Skin of body (tissue), 3 donors: ENCODE measurements at places on chromosomes 6 and 20.

DNA sequence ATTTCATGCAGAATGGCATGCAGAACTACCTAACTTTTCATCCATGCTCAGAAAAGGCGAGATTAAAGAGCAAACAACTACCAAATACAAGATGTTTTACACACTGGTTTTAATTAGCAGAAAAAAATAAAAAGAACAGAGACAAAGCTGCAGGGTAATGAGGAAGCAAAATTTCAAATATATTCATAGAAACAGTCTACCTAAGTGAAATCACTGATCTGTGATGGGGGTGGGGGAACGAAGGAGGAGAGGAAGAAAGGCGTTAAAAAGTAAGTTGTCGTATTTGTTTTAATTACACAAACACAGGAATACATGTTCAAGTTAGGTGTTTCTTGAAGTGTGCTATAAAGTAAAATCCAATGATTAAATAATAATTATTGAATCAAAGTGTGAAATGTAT is 42.1 kb downstream of the MAP3K7 start:
- DNase-seq: no peak

- DNase-seq: no peak
Observed at GRCh38 chr6:159582736-159583135, 110.3 kb downstream of the SOD2 start.

GRCh38 chr20:6075428-6076219 is 21.8 kb upstream of the LRRN4 start:
- DNase-seq: peak; percentile 3

DNA sequence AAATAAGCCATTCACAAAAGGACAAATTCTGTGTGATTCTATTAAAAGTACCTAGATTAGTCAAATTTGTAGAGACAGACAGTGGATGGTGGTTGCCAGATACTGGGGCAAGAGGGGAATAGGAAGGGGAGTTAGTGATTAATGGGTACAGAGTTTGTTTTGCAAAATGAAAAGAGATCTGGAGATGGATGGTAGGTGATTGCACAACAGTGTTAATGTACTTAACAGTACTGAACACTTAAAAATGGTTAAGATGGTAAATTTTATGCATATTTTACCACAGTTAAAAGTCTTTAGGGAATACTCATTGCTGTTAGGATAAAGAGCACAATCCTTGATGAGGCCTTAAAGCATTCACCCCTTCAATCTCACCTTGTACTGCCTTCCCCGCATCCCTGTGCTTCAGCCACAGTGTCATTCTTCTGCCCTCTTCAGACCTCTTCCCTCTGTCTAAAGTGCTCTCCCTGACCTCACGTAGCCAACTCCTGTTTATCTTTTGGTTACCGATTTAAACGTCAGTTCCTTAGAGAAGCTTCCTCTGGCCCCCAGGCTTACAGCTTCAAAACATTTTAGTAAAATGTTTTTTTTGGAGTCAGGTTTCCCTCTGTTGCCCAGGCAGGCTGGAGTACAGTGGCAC is 11.8 kb downstream of the PSMF1 start:
- DNase-seq: no peak

DNA sequence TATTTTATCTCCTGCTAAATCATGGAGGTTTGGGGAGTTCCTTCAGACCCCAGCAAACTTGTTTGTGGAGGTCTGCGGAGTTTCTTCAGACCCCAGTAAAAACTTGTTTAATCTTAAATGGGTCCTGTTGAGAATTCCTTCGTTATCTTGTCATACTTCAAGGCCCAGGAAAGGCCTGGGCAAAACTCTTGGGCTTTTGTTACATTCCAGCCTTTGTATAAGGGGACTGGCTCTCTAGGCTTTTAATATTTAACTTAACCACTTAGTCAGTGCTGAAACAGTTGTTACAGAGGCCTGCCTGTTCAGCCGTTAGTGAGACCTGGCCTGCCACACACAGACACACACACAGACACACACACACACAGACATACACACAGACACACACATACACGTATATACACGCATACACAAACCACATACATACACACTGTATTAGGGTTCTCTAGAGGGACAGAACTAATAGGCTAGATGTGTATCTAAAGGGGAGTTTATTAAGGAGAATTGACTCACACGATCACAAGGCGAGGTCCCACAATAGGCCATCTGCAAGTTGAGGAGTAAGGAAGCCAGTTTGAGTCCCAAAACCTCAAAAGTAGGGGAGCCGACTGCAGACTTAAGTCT is 21.3 kb upstream of the CST3 start:
- DNase-seq: no peak

DNA sequence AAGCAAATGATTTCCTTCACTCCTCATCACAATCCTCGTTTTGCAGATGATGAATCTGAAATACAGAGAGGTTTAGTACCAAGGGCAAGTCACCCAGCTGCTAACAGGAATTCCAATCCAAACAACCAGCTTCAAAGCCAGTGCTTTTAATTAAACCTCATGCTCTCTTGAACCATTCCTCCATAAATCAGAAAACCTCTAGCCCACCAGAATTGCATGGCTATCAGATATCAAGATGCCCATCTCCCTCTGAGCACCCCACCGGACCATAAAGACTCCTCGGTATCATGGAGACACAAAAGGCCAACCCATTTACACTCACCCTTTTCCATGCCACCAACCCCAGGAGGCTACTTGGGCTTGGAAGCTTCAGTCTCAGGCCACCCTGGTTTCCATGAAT is 46.0 kb downstream of the TFAP2A start:
- no peak for DNase-seq

GRCh38 chr6:167565388-167565787 is 240.5 kb downstream of the TTLL2 start:
- no peak for DNase-seq

DNA sequence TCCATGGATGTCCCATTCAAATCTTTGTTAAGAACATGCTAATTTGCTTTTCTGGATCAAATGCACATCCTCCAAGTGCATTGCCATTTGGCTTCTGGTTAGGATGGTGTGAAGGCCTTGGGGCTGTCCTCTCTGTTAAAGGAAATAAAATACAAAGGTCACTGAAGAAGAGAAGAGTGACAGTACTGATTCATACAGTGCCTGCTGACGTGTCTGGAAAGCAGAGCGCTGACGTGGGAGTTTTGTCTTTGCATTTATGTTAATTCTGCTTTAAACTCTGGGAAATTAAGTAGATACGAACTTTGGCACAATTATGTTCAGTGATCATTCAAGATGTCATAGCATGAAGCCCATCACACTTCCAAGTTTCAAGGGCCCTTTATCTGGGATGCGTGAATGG is 33.2 kb downstream of the SYNDIG1 start:
- DNase-seq: no peak

DNA sequence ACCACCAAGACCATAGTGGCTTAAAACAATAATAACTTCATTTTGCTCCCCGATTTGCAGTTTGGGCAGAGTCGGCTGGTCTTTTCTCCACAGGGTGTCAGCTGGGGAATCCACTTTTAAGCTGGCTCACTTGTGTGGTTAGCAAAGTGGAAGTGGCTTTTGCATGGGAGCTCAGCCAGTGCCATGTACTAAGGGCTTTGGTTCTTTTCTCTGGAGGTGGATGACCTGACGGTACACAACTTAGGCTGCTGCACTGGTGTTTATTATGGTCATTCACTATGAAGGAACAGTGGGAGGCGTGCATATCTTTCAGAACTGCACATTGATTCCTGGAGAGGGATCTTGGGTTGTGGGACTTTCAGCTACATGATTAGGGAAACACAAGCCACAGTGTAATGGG is 141.0 kb downstream of the OR2B2 start:
- DNase-seq: no peak

DNA sequence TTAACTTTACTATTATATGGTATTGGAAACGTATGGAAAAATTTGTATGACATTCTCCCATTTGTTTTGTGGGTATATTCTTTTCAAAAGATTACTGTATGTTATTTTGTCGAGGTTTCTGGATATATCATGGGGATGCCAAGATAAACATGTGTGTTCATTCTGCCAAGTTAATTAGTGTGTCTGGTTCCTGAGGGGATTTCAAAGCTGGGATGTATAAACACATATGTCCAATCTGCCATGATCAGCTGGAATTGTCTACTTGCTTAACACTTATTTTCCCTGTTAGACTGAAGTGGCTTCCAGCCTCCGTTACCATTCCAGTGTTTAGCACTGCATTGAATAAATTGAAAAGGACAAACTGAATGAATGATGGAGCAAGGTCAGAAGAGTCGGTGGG is 86.2 kb downstream of the DNAH8 start:
- DNase-seq: no peak

- DNase-seq: no peak
Observed at GRCh38 chr6:75368151-75368779, 83.7 kb upstream of the TMEM30A start.

GRCh38 chr6:122052346-122052900 is 347.0 kb upstream of the HSF2 start:
- no peak for DNase-seq

DNA sequence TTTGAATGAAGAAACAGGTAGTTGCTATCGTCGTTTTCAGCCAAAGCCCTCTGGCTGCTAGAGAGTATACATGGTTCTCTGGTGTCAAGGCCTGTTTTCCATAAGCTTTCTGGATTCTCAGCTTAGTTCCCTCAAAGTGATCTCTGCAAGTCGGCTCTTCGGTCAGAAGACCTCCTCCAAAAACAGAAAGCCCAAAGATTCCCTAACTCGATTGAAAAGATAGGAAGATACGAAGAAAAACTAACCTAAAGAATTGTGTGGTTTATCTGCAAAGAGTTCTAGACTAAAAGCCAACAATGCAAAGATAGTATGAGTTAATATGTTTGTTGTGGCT is 545 bp upstream of the ASCC3 start:
- DNase-seq: peak; percentile 30

DNA sequence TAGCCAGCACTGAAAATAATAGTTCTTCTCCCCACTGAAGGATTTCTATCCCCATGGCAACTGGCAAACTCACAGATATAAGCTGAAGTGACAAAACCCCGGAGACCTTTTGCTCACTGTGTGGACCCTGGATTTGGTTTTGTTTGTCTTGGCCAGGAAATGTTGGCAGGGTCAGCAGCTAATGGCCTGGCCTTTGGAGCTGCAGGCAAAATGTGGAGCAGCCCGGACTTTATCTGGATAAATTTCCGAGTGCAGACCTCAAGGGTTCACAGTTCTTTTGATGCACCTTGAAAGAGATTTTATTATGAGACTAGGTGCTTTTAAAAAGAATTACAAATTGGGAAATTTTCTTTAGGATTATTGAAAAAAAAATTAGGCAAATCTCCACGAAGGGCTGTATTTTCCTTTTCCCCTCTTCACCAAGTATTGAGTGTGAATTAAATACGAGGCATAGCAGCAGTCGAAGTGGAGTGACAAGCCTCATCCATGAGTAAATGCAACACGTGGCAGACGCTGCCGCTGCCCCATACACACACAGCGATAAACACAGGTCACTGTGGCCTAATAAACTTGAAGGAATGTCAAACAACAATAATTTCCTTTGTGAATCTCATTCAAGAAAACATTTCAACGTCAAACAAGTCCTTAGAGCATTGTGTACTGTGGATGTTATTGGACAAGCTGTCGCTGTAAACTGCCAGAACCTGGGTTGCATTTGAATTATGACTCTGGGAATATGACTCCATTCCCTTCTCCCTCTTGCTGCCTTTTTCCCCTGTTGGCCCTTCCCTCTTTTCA is 35.1 kb upstream of the CCN6 start:
- peak; percentile 79 for DNase-seq

- no peak for DNase-seq
Observed at GRCh38 chr20:60257671-60258070, 299.4 kb downstream of the CDH26 start.

GRCh38 chr6:169250660-169251059 is 3.0 kb downstream of the THBS2 start:
- no peak for DNase-seq

DNA sequence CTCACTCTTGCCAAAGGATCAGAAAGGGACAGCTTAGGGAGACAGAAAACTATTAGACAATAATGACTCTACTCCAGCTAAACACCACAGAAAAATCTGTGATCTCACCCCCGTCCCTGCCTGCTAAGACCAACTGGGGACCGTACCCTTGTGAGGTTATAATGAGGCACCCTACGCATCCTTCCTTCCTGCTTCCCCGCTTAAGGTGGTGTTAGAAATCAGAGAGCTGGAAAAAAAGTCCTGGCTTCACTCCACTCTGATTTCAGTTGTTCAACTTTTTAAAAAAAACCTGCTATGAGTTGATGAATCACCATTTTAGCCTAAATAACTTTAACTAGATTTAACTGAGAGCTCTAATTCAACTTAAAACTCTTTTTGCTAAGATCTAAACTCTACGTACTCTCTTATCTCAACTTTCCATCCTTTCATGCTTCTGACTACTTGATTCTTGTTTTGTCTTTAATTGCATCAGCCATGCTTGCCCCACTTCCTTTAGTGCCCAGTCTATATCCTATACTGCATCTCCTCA is 35.8 kb upstream of the TMEM14A start:
- no peak for DNase-seq

DNA sequence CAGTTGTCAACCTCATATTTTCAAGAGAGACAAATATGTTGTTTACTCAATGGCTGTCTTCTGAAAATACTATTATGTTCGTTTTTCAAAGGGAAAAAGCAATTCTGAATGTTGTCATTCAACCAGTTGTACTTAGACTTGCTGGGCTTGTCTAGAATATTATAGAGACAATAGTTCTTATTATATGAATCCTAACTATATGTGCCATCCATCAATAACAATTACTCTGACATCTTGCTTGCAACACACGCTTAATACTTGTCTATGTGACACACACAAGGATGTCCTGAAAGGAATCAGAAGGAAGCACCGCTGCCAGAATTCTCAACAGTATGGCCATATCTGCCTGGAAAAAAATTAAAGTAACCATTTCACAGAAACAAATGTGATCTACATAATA is 283.3 kb upstream of the NRSN1 start:
- DNase-seq: no peak

GRCh38 chr6:152267967-152268845 is 369.0 kb downstream of the SYNE1 start:
- DNase-seq: no peak

GRCh38 chr6:134961366-134961765 is 11.5 kb upstream of the ALDH8A1 start:
- no peak for DNase-seq

GRCh38 chr6:163965426-163966348 is 551.2 kb downstream of the QKI start:
- peak; percentile 11 for DNase-seq

DNA sequence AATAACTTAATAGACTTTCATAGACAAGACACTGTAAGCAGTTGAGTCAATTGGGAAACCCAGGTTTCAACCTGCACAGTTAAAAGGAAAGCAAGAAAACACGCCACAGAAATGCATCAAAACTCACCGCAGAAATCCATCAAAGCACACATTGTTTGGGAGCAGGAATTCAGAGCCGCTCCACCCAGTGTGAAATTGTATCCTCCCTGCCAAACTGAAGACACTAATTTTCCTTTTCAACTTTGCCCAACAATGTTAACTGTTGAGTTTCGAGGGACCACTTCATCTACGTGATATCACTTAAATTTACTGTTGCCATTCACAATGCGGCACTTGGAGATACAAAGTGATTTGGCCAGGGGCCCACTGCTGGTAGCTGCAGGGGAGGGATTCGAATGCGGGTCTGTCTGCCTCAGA is 92.7 kb downstream of the DACT2 start:
- DNase-seq: peak; percentile 70

GRCh38 chr6:73511796-73512195 is 9.0 kb downstream of the EEF1A1 start:
- DNase-seq: no peak
